ENCODE measurements at places on chromosomes 3 and 15.

DNA sequence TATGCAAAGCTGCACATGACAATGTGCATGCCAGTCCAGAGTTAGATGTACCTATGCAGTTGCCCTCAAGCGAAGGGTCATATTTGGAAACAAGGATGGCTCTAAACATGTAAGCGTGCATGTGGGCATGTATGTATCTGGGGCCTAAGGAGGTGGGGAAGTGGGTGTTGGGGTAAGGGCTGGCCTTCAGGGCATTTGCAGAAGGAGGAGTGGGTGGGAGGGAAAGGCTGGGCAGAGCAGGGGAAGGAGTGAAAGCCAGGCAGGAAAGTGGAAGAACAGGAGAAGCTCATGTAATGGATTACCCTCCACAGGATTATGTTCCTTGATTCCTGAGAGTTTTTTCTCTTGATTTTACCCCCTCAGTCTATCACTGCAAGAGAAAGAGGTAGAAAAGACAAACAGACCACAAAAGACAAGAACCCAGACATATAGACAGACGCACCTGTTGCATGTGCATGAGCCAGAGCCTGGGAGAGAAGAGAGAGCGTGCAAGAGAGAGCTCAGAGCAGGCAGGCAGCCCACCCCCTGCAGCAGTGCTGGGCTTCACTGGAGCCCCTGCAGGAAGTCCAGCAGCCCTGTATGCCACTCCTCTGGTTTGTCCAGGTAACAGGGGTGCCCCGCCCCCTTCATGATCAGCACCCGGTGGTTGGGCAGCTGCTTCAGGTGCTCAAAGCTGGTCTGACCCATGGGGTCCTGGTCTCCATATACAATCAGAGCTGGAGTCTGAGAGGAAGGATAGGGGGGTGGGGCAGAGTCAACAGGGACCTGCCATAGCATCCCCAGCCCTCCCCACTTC is 1.8 kb upstream of the PCBP4 start:
- DNase-seq: no peak

- DNase-seq: no peak
These were observed 7.8 kb downstream of the SCG5 start for GRCh38 chr15:32649342-32649741.

DNA sequence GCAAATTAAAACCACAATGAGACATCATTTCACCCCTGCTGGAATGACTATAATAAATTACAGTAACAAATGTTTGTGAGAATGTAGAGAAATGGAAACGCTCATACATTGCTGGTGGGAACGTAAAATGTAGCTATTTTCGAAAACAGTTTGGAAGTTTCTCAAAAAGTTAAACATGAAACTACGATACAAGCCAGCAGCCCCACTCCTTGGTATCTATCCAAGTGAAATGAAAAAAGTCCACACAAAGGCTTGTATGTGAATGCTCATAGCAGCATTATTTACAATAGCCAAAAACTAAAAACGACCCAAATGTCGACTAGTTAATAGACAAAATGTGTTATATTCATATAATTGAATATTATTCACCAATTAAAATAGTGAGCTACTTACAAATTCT is 22.9 kb upstream of the CFAP20DC start:
- DNase-seq: no peak

DNA sequence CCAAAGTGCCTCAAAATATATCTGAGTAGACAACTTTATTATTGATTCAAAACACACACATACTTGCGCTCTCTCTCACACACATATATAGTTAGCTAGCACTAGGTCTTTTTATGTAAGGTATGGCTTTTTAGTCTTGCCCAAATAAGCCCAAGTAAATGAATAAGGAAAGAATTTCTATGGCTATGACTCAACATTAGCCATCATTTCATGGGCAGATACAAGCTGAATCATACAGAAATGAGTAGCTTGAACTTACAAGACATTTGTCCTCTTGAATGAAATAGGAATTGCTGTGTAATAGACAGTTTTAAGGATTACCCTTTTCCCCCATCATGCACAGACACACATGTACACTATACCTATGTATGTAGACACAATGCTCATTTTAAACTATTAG is 4.9 kb downstream of the CADPS start:
- DNase-seq: no peak

- DNase-seq: no peak
These were observed 42.3 kb upstream of the CORO2B start for GRCh38 chr15:68536331-68537095.

DNA sequence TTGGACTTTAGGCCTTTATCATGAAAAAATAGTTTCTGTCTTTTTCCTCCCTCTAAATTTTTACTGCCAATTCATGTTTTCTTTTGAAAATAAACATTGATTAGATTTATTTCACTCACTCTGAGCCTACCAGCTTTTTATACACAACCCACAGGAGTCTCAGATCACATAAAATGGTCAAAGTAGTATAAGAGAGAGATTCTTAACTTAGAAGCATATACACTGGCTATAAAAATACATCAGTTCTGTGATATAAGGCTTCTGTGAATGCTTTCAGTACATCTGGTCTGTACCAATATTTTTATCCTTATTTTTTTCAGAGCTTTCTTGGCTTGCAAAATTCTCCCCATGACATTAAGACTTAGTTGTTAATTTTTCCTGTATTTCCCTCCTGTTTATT is 117.0 kb upstream of the PTX3 start:
- no peak for DNase-seq

DNA sequence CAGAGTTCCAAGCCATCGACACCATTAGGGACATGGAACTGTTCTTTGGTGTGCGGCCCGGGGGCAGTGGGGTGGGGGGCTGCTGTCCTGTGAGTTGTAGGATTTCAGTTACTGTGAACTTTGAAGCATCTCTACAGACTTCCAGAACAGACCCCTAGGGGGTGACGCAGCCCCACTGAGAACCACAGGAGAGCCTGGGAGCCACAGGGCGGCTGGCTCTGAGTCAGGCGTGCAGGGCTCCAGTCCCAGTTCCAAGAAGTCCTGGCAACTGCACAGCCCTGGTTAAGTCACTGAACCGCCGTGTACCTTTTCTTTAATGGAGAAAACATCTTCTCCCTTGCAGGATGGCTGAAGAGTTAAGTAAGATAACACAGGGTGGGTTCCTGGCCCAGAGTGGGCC is 23.5 kb upstream of the LRTM1 start:
- no peak for DNase-seq

DNA sequence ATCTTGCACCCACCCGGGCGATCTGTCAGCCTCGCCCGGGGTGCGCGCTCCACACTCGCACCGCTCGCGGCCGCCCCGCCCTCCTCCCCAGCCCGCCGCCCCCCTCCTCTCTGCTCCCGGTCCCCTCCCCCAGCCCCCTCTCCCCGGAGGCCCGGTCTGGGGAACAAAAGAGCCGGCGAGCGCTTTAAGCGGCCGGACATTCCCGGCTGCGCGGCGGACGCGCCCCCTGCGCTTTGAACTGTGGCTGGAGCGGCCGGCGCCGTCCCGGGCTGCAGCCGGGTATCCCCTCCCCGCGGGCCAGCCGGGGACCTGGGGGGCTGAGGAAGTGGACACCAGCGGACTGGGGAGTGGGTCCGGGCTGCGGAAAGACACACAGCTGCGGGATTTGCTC is at the start of gene IGDCC3:
Gene IGDCC3 (minus strand): TSS at position 27 of the 391 bp plus-strand sequence. CDS start 214 bp downstream, outside the sequence.
- no peak for DNase-seq

- no peak for DNase-seq
These were observed 34.3 kb upstream of the PLSCR2 start for GRCh38 chr3:146503461-146504202.

DNA sequence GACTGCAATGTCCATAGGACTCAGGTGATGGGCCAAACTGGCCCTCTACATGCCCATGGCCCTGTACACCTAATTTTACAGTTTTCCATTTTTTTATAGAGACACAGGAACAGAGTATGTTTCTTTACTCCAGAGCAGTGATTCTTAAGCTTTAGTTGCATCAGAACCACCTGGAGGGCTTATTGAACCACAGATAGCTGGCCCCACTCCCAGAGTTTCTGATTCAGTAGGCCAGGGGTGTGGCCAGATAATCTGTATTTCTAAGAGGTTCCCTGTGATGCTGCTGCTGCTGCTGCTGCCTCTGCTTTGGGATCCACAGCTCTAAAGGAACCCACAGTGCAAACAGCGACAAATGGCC is 5.1 kb downstream of the RBP1 start:
- DNase-seq: no peak

- DNase-seq: no peak
These were observed 24.8 kb downstream of the TMEM212 start for GRCh38 chr3:171867981-171868380.

- no peak for DNase-seq
These were observed 192.3 kb upstream of the BCHE start for GRCh38 chr3:166029507-166029906.

DNA sequence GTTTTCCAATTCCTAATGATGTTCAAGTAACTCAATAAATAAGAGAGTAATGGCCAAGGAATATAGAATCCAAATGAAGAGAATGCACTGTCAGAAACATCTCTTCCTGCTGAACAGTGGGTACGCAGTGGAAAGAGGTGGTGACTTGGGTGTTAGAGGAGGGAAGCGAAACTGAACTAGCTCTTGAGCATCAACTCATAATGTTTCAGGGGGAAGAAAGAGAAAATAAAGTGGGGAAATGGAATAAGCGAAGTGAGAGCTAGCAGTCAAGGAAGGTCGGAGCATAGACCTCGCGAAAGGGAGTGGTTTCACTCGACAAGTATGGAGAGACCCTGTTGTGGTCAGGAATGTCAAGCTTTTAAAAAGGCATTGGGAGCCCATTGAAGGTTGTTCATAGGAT is 309.5 kb downstream of the GAP43 start:
- DNase-seq: no peak

DNA sequence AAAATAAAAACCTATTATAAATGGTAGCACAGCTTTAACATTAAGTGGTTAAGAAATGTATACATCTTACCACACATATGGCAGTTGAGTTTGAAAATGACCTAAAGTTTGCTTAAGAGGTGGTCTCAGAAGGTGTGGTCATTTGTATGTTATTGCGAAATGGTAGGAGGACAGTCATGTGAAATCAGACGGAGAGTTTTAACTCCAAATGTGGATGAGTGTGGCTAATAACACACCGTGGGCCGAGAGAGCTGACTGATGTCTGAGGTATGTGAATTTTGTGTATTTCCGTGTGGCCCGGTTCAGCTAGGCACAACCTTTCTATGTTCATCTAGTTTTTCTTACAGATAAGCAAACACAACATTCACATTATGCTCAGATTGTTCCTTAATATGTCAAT is 71.9 kb downstream of the ARNT2 start:
- no peak for DNase-seq

- no peak for DNase-seq
These were observed 265.6 kb downstream of the FOXP1 start for GRCh38 chr3:71317749-71318457.

GRCh38 chr15:64151727-64152506 is at the start of gene SNX22:
Gene SNX22, plus strand, starts transcription at chr15:64151731. Its CDS starts 45 bp downstream, at chr15:64151776.
- no peak for DNase-seq

- DNase-seq: no peak
These were observed 80.8 kb downstream of the PCCB start for GRCh38 chr3:136330900-136331299.

DNA sequence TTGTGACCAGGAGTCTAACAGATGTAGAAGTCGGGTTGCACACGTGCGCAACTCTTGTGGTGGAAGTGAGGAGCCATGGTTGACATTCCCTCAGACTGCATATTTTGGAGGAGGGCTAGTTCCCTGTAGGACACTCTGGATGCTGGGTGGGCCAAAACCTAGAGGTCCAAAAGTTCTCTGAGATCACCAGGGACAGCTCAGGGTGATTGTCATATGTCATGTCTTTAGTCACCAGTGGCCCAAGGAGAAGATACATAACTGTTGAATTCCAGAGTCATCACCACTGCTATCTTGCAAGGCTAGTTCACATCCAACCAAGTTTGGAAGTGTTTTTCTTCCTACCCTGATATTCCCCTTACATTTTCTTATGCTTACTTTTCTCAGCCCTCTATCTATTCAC is 95.2 kb upstream of the C3orf80 start:
- DNase-seq: no peak

DNA sequence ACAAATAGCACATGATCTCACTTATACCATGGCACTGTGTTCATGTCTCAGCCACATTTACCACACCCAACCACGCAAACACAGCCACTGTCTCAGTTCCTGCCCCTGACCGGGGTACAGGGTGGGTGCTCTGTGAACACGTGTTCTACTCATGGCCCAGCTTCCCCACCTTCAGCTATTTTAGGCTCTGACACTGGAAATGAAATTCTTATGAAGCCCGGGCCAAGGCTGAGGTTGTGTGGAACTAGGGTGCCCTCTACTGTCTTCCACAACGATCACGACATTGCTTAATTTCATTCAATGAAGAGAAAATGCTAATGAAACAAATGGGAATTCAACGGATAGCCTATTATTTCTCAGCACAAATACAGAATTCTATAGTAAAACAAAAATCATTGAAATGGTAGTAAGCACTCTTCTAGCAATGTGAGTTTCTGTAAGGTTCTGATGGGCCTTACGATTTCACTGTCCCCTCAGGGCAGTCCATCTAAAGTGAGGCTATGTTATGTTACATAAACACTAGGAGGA is 2.1 kb upstream of the GABRA5 start:
- DNase-seq: no peak

GRCh38 chr3:143255739-143256138 is 136.2 kb downstream of the CHST2 start:
- DNase-seq: no peak

- DNase-seq: no peak
These were observed 17.8 kb downstream of the ACKR2 start for GRCh38 chr3:42827023-42827422.

- DNase-seq: no peak
These were observed 93.8 kb upstream of the PDZRN3 start for GRCh38 chr3:73718326-73719110.

- DNase-seq: no peak
These were observed 112.9 kb downstream of the ULK4 start for GRCh38 chr3:41848753-41849574.

DNA sequence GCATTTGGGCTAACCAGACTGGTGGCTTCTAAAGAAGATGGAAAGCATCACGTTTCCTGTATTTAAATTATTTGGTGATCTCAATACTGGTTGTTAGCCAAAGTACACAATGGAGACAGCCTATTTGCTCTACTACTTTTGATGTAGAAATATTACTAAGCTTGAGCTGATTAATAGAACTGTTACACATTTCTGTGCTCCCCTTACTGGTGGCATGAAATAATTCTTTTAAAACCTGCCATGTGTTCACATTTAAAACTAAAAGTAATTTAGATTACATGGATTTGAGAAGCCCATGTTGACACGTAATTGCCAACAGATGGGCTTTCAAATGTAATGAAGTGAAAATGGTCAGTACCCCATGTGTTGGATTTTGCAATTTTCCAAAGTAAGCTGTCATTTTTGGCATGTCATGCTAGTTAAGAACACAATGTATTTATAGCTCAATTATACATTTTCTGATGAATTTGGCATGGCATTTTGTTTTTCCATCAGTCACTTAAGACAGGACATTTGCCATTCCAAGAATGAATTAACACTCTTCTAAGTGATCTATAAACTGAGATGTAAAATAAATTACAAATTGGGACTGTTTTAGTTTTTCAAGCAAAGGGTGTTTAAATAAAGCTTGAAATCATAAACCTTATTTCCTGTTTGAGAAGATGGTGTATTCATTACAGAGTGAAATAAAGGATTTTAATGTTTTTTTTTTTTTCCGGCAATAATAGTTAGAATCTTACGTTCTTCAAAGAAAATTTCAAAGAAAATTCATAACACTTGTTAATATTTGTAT is 10.8 kb upstream of the RARRES1 start:
- no peak for DNase-seq

- DNase-seq: no peak
These were observed 11.2 kb upstream of the TGM5 start for GRCh38 chr15:43277901-43278300.
